ENCODE measurements at places on chromosomes 16 and 17. TPM values are rescaled to one million over a fixed set of nuclear protein-coding genes. Genes with fewer than 3 reads are reported as not detected.
A peak's percentile ranks its signal among the peaks of the same experiment; 100 is the strongest.

DNA sequence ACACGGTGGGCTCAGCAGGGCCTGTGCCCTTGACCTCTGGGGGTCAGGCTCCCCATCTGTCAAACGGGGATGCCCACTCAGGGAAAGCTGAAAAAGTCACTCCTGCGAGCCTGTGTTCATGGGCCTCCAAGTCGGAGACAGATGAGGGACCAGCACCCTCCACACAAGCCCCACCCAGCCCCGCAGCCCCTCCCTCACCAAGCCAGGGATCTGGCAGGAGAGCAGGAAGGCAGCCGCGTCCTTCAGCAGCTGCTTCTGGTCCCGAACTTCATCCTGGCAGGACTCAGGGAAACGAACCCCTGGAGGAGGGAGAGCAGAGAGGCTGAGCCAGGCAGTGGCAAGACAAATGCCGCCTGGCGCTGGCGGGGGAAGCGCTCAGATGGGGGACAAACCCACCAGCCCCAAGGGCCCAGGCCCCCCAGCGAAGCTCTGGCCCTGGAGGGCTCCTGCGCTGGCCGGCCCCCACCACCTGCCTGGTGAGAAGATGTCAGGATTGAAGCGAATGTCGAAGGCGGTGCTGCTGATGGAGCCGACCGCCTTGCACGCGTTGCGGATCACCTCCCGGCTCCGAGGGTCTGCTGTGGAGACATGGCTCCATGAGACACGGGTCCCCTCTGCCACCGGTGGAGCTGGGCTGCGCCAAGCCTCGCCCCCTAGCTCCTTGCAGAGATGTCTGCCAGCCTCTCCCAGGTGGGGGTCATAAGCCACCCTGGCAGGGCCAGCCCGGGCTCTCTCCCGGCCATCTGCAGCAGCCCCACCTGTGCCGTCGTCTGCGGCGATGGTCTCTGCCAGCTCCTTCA lies 15.4 kb downstream of the CLUH start:
- DNase-seq: no peak

Gene ITGB4
- 2.1 TPM for polyA plus RNA-seq

Gene NPIPA2
- polyA plus RNA-seq: 2.7 TPM

DNA sequence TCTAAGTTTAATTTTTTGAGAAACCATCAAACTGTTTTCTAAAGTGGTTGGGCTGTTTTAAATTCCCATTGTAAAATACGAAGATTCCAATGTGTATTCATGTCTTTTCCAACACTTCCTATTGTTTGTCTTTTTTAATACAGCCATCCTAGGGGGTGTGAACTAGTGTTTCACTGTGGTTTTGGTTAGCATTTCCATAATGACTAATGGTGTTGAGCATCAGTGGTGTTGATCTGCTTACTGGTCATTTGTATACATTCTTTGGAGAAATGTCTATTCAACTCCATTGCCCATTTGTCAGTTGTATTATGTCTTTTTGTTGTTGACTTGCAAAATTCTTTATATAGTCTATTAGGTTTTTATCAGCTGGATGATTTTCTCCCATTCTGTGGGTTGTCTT lies 239.2 kb upstream of the AXIN2 start:
- DNase-seq: no peak

DNA sequence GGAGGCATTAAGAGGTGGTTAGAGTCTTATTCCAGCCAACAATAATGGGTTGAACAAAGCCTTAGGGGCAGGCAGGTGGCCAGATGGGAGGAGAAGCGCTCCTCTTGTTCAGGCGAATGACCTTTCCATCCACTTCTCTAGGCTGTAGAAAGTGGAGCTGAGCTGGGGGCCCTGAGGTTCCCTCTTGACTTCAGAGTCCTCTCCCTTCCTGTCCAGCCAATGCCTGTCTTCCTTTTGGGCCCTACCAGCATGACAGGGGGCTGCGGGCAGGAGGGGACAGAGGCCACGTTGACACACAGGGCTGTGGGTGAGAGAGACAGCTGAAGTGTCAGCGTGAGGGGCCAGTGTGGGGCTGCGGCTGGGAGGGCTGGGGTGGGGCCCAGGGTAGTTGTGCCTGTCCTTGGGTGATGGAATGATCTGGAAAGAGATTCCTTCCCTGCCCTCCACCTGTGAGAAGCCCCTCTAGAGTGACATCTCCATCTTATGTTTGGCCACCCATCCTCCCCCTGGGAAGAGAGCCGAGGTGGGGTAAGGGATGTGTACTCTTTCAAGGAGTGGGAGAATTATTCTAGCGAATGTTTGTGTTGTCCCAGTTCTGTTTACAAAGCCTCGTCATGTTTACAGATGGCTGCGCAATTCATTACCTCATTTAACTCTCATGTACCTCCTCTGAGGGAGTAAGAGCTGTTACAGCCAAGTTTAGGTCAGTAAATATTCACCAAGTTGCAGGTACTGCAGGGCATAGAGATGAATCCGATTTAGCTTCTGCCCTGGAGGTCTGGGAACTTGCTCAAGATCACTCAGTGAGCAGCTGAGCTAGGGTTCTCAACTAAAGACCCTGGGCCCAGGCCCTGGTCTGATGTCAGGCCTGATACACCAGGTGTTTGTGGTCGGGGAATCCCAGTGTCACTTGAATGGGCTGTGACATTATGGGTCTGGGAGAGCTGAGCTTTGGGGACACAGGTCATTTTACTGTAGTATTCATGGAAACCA lies 3.3 kb downstream of the ERBB2 start:
- DNase-seq: no peak

Gene CCDC154
- polyA plus RNA-seq: not detected

Gene KRT9
- polyA plus RNA-seq: not detected

DNA sequence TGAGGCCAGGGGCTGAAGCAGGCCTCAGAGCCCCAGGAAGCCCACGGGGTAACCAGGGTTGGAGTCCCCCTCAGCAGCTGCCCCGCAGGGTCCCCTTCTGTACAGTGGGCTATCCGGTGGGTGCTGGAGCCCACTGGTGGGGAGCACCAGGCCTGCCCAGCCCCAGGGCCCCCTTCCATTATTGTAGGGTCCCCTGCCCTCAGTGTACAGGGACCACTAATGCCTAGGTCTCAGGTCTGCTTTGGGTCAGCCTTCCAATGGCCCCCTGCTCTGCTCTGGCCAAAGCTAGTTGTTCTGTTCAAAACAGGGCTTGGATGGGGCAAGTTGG lies 1.1 kb downstream of the ADAM11 start:
- no peak for DNase-seq

Gene TP53TG3F
- polyA plus RNA-seq: not detected

DNA sequence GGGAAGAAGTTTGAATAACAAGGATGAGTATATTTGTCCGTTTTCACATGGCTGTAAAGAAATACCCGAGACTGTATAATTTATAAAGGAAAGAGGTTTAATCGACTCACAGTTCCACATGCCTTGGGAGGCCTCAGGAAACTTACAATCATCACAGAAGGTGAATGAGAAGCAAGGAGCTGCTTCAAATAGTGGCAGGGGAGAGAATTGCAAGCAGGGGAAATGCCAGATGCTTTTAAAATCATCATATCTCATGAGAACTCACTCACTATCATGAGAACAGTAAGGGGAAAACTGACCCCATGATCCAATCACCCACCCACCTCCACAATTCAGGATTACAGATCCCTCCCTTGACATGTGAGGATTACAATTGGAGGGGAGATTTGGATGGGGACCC lies 212.8 kb upstream of the CDH8 start:
- DNase-seq: no peak

DNA sequence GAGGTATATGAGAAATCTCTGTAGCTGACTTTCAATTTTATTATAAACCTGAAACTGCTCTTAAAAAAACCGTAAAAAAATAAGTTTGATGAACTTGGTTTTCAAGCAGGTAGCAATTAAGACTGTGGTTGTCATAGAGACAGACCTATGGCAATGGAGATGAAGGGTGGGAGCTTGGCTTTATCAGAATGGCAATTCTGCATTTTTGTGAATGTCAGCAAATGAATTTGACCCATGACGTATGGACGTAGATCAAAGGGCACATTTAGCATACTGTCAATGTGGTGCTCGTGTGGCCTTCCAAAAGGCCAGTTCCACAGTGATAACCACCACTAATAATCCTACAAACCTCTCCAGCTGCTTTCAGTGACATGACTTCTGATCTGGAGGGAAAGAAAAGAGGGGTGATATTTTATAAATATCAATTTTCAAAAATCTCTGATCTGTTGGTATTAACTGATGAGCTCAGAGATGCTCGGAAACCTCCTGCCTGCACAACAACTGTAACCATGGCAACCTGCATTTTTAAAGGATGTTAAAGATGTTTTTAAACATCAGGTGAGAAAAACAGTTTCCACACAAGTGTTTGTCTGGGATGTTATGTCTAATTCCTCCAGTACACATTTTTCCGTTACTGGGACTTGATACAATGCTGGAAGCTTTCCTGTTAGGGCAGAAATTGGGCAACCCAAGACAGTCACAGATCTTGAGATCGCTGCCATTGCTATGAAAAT lies 533.7 kb downstream of the CDH13 start:
- no peak for DNase-seq

Gene AXIN2
- 10.8 TPM for polyA plus RNA-seq

DNA sequence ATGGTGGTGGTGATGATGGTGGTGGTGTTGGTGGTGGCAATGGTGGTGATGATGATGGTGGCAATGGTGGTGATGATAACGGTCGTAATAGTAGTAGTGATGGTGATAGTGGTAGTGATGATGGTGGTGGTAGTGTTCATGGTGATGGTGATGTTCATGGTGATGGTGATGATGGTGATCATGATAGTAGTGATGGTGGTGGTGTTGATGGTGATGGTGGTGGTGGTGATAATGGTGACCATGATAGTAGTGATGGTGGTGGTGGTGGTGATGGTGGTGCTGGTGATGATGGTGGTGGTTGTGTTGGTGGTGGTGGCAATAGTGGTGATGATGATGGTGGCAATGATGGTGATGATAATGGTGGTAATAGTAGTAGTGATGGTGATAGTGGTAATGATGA lies 68.0 kb downstream of the SOX9 start:
- DNase-seq: no peak

GRCh38 chr17:61591930-61592329 lies 911 bp upstream of the NACA2 start:
- DNase-seq: no peak

DNA sequence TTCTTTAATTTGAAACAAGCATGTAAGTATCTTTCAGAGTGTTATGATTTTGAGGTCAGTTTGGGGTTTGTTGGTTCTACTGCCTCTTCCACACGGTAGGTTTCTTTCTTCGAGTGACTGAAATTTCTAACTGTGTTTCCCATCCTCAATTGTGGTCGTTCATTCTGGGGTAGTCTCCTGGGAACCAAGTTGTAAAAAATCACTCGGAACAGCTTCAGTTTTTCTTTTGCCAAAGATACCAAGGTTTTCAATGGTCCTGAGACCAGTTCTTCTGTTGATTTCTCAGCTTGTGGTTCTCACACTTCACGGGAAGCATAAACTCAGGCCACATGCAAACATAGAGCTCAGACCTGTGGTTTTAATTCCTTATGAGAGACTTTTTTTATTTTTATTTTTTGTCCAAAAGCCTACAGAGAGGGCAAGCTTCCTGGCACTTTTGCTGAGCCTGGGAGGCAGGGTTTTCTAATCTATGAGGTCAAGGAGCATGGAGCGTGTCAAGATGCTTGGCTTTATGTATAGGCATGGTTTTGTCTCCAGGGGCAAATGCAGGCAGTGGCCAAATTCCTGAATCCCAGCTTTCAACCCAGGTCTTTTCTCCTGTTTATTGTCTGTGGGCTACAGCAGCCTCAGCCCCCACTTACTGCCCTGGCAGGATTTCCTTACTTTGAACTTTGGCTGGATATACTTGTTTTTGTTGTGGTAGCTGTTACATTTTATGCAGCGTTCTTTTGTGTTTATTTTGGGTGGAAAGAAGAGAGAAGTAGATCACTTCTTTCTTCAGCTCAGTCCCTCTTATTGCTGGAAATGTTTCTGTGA lies 32.9 kb downstream of the HS3ST3A1 start:
- DNase-seq: no peak

- no peak for DNase-seq
These were observed 2.1 kb downstream of the NHERF1 start for GRCh38 chr17:74750327-74751069.

DNA sequence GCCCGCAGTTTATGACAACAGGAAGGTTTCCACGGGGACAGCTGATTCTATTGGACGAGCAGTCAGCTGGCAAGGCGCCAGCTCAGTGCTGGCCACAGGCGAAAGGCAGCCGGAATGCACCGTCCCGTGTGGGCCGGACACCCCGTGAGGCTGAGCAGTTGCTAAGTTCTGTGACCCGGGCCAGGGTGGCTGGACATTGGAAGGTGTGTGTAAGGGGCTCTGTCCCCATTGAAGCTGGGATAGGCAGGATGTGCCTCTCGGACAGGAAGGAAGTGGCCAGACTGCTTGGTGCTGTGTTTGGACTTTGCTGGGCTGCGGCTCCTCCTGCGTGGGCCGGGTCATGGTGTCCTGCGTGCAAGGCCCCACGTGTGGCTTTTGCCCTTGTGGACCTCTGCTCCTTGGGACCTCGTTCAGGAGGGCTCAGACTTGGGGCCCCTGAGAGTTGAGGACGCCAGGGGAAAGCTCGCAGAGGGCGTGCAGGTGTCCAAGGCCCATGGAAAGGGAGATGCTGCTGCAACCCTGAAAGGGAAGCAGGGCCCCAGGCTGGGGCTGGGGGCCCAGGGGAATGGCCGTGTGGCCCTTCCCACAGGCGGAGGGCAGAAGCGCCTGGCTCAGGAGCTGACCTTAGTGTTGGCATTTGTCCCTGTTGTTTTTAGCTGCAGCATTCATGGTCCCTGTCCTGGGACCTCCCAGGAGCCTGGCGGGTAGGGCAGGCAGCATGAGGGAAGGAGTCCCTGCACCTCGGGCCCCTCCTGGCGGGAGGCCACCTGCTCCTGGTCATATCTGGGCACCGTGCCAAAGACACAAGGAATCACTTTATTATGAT lies 10.0 kb downstream of the BAIAP2 start:
- peak; percentile 93 for DNase-seq

GRCh38 chr17:80182118-80182844 lies 12.5 kb downstream of the CARD14 start:
- no peak for DNase-seq

Gene NPB
- polyA plus RNA-seq: 2.9 TPM

DNA sequence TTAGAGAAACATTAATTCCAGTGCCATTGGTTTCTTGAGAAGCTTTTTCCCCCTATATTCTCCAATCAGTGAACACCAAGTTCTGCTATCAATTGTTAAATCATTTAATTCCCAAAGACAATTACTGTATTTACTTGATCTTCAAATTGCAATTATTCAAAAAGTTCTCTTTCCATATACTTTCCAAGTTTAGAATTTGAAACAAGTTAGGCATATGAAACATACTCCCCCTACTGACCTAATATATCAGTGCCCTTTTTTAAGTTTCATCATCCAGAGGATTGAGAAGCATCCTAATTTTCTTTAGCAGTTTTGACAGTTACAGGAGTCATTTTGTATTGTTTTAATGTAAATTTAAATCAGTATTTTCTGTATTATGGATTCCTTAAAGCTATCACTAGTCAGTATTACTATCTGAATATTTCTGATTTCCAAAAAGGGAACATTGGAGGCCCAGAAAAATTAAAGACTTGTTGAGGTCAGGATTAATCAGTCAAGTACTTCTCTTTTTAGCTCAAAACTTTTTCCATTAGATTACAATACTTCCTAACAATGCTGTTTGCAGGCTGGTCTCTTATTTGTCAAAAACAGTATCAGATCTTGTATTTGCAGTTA lies 16.3 kb downstream of the MEIOC start:
- no peak for DNase-seq

Gene CD300C
- polyA plus RNA-seq: 0.27 TPM

All from psoas muscle (tissue), 8 donors.